ENCODE measurements at places on chromosomes 2 and 18. TPM values are rescaled to one million over a fixed set of nuclear protein-coding genes. Genes with fewer than 3 reads are reported as not detected.

The RAX gene
- total RNA-seq: not detected

The DSC1 gene
- 1.6 TPM for total RNA-seq

The SOX11 gene
- total RNA-seq: 83.2 TPM

GRCh38 chr2:121898483-121898882 lies 143.0 kb downstream of the TSN start:
- DNase-seq: no peak

DNA sequence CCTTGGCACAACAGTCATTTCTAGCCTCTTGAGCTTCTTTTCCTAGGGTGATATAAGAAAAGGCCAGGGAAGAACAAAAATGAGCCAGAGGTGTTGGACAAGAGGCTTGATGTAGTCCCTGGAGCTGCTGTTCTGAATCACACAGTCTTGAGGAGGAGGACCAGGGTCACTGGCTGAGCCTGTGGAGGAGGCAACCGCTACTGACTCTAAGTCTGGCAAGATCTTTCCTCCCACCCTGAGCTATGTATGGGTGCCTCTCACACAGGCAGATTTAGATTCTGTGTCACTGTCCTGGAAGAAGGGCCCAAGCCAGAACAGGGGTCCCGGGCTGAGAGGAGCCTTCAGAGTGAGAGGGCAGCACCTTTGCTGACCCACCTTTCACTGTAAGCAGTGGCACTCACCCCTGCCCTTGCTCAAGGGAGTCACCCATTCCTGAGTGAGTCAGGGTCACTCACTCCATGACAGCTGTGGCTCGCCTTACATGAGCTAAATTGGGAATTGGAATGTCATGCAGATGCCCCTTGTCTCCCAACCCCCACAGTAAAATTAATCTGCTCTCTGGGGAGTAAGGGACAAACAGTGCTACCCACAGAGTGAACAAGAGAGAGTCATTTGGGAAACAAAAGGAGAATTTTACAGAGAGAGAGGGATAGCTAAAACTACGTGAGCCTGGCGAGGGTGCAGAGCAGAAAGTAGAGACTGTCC lies at the start of gene TRIM54:
Gene TRIM54 (plus strand): TSS at position 575 of the 705 bp plus-strand sequence. CDS start 303 bp downstream, outside the sequence.
- DNase-seq: no peak
